ENCODE measurements at places on chromosomes 4 and X.

DNA sequence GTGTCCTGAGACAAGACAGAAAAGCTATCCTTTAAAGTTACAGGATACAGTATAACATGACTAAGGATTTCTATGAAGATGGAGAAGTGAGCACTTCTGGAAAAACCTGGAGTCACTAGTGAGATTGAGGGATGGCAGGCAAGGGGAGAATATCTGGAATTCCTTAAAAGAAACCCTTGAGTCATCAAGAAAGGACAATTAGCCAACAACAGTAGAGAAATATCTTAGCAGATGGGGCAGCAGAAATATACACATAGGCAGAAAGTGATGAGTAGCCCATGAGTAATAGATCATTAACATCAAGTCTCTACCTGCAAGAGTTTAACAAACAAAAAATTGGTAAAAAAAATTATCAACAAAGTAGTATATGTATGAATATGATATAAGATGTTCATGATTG, 858.8 kb upstream of the FRG1 start:
- no peak for DNase-seq

DNA sequence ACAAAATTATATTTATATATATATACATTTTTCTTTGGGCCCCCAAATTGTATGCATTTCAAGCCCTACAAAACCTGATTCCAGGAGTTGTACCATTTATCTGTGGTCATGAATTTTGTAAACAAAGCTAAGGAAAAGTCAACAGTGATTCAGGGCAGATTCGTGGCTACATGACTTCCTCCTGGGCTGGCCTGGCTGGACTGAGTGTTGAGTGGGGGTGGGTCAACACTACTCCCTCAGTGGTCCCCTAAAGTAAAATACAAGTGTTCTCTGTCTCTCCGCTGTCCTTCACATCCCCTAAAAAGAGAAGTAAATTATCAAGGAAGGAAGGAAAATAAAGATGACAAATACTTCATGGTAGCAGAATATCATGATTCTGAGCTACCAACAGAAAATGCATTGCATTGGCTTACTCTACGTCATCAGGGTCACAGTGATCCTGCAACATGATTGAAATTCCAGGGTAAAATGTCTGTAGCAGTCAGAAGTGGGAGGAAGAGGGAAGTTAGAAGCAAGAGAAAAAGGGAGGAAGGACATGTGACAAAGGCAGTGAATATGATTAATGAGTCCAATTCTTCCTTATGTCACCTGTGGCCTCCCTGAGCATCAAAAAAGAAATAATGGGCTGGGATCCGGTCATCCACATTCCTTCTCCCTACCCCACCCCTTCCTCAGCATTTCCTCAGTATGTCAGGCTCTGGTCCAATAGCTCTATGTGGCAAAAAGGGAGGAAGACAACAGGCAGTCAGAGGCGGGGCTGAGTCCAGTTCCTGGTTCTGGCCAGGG, 42.4 kb upstream of the MYOZ2 start:
- no peak for DNase-seq

GRCh38 chrX:133335027-133335426, 80.3 kb downstream of the GPC4 start:
- DNase-seq, result peak; percentile 1

GRCh38 chr4:106365613-106366012, 3.0 kb downstream of the GIMD1 start:
- DNase-seq, result no peak

- DNase-seq, result no peak
These were observed 92.1 kb downstream of the SCD5 start for GRCh38 chr4:82706349-82707000.

DNA sequence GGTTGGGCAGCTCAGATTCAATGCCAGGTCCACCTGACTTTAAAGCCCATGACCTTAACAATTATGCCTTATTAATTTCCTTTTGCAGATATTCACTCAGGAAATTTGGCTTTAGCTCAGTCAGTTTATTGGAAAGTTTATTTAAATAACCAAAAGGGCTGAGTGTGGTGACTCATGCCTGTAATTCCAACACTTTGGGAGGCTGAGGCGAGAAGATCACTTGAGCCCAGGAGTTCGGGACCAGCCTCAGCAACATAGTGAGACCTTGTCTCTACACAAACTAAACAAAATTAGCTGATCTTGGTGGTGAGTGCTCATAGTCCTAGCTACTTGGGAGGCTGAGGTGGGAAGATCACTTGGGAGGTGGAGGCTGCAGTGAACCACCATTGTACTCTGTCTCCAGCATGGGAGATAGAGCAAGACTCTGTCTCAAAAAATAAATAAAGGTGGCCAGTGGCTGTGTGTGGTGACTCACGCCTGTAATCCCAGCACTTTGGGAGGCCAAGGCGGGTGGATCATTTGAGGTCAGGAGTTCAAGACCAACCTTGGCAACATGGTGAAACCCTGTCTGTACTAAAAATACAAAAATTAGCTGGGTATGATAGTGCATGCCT, 43.3 kb downstream of the RHOH start:
- DNase-seq, result no peak

DNA sequence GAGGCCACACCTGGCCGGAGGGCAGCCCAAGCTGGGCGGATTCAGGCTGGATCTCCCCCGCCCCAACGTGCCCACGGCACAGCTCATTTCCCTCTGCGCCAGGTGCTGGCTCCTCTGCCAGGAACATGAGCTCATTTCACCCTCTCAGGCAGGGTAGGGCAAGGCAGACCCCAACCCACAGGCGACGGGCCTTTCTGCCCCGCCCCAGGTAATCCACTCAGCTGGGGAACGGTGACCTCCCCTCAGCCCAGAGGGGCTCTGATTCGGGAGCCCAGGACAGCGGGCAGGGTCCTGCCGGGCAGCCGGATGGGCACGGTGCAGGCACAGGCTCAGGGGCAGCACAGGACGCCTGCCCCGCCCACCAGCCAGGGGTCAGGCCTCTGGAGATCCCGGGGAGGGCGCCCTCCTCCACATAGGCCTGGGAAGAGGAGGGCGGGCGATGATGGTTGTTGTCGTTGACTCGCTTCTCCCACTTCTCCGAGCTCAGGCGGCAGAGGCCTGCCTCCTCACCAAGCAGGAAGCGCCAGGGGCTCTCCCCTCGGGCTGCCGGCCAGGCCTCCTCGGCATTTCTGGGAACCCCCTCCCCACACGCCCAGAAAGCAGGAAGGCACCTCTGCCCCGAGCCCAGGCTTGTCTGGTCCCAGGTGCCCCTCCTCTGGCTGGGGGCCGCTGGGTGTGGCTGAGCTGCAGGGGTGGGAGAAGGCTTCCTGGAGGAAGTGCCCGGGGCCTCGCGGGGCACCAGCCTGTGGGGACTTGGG, 31.1 kb downstream of the TACC3 start:
- DNase-seq, result peak; percentile 36

DNA sequence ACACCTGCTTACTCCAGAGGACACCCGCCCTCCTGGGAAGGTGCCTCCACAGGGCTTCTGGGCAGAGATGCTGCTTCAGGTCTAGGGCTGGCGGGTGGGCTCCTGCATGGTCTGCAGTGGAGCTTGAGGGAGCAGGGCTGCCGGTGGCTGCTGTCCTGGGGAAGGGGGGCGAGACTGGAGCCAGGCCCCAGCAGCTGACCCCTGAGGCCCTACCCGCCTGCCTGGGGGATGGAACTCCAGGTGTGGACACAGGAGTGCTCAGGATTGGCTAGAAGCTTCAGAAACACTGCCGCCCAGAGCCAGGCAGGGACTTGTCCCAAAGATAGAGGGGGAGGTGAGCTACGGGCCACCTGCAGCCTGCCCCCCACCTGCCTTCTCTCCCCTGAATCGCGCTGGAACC, 33.0 kb upstream of the ADRA2C start:
- no peak for DNase-seq

DNA sequence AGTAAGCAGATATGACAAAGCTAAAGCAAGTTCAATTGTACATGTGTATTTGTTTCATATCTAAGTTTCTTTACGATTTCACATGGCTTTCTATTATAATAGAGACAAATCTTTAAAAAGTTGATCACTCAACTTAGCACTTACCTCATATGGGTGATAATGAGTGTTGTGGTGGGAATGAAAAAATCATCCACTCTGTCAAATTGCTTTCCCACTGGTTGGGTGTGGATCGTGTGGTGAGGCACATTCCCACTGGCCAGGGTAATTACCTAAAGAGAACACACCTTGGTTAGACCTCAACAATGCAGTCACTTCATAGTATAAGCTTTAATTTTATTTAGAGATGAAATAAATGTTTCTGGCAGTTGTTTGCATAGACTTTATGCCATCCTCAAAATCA, 708.9 kb downstream of the FSTL5 start:
- DNase-seq, result no peak

DNA sequence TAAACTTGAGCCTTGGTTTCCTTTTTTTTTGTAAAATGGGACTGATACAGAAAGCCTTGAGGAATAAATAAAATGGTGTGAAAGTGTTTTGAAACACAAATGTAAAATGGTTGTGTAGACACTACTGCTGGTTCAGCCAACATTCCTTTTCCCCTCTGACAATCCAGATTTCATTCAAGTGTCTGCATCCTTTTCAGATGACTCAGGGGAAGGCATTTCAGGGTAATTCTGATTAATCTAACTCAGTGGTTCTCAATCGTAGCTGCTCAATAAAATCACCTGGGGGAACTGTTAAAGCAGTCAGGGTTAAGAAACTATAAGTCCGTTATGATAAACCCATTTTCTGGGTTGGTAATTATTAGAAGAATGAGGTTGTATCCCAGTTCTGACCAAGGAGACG, 4.6 kb downstream of the ARHGAP10 start:
- DNase-seq, result no peak
